ENCODE measurements at places on chromosomes 16 and 17.

- DNase-seq, result no peak
Measured at GRCh38 chr17:49219987-49220386, 9.5 kb downstream of the ABI3 start.

DNA sequence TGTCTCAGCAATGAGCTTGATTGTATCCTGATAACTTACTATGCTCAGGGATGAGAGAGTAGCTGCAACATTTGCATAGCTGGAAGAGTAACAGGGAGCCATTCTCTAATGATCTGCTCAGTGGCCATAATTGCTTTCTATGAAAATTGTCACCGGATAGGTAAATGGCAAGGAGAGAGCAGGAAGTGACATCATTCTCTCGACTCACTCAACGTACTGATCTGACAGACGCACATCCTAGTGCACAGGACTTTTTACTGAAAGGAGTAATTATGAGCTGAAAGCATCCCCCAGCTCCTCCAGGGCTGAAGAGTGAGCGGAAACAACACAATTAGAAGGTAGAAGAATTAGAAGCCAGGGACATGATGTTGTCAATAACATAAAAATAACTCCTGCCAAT, 71.8 kb downstream of the IRX5 start:
- no peak for DNase-seq

GRCh38 chr17:34519282-34519681, 60.1 kb upstream of the TMEM132E start:
- peak; percentile 41 for DNase-seq

DNA sequence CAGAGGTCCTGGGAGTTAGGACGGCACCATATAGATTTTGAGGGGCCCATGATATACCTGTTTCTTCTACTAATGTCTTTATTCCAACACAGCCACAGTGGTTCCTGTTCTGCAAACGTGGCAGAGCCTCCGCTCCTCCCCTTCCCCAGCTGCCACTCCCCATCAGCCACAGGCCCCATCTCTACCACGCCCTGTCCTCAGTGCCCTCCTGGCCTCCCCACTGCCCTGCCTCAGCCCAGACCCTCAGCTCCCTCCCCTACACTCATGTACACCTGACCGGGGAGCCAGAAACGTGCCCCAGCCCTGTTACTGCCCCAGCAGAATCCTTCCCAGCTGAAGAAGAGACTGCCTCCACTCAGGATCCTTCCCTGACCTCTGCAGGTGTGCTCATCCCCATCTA, 11.9 kb upstream of the RBFOX3 start:
- no peak for DNase-seq

DNA sequence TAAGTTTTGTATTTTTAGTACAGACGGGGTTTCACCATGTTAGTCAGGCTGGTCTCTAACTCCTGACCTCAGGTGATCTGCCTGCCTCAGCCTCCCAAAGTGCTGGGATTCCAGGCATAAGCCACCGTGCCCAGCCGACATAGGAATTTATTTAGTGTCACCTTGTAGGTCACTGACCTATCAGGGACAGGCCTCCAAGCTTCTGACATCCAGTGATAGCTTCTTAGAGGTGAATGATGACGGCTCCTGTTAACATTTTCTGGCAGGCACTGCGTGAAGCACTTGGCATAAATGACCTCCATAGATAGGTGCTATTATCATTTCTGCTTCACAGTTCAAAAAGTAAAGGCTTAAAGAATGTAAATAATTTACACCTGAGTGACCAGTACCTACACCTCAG, 71.6 kb downstream of the RBFOX1 start:
- no peak for DNase-seq

- DNase-seq, result no peak
Measured at GRCh38 chr17:79948406-79948944, 87.2 kb downstream of the TBC1D16 start.

- DNase-seq, result no peak
Measured at GRCh38 chr17:20045476-20045875, 36.3 kb downstream of the SPECC1 start.

DNA sequence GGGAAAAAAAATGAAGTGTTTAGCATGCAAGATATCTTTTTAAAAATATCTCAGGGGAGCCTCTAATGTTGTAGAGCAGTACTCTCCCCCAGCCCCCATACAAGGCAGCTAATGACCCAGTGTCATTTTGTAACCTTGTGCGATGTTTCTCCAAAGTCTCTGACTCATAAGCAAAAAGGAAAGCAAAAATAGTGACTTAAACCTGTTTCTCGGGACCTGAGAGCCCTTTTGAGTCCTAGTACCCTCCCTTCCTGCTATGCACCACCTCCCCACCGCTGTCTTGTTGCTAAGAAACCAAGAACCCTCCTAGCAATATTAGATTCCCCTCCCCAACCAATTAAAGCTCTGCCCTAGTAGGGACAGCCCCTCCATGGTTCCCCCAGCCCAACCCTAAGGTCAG, 2.8 kb downstream of the MYCBPAP start:
- DNase-seq, result peak; percentile 90

- DNase-seq, result no peak
Measured at GRCh38 chr16:22969567-22969966, 155.6 kb downstream of the HS3ST2 start.

DNA sequence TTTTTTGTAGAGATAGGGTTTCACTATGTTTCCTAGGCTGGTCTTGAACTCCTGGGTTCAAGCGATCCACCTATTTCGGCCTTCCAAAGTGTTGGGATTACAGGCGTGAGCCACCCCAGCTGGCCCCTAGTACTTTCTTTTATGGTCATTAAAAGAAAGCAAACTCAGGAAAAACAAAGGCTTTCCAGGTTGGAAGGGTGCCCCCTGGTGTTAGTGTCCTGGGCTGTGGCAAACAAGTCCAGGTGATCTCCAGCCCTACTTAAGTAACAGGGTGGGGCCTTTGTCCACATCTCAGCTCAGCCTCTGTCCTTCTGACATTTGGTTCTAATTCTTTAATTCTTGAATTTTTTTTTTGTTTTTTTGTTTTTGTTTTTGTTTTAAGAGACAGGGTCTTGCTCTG, 6.9 kb downstream of the IGFBP4 start:
- peak; percentile 62 for DNase-seq

- no peak for DNase-seq
Measured at GRCh38 chr17:58006560-58006923, 504 bp downstream of the SRSF1 start.

- DNase-seq, result no peak
Measured at GRCh38 chr16:57775661-57776469, 26.4 kb downstream of the KIFC3 start.

GRCh38 chr16:64390102-64390501, 731.8 kb downstream of the CDH11 start:
- no peak for DNase-seq

GRCh38 chr17:61595418-61596186, 4.6 kb upstream of the NACA2 start:
- no peak for DNase-seq

DNA sequence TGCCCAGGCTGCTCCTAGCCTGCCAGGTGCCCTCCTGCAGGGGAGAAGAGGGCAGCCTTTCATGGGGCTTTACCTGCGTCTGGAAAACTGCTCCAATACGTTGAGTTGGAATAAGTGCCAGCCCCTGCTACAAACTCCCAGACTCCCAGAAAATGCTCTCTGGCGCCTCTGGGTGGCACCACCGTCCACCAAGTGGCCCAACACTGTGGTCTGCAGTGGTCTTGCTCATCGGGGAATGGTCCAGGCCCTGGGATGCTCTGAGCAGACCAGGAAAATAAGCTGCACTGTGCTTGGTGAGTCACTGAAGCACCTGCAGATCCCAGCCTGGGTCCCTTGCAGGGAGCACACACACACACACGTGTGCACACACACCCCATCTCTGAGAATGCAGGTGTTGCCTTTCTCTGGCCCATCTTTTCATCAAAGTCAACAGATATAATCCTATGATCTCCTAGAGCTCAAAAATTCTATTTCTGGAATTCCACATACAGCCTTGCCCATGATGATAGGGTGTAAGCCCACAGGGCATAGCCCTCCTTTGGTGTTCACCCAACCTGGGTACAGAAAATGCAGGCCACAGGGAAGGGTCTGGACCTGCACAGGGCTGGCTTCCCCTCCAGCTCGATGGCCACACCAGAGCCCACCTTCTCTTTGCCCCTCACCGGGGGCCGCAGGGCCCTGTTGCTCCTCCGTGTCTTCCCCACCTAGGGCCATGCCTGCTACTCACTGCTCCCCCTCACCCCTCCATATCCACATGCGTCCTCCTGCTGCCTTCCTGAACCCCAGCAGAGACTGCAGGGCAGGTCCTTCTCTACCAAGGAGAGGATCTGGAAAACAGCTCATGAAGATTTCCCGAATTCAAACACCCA, 20.5 kb downstream of the CDIP1 start:
- no peak for DNase-seq

GRCh38 chr17:48322060-48322459, 108.0 kb downstream of the SKAP1 start:
- DNase-seq, result no peak

DNA sequence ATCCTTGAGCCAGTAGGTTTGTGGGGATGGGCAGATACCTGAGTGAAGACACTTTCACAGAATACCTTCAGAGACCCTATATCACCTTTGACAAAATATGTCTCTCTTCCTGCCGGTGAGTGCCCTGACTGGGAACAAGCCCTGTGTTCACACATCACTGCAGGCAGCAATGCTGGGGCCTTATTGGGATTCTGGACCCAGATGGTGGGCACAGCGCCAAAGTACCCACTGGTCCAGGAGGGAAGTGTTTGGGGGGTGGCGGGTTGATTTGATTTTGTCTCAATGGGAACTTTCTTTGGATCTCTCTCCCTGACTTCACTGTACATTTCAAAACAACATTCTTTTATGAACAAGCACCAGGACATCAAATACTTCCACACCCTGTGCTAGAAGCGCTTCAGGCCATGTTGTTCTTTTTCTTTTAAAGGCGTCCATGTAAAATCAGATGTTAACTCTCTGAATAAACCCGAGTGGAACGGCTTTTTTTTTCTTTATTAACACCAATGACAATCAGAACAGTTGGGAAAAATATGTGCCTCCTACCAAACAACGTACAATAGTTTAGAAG, 62.4 kb upstream of the AKTIP start:
- DNase-seq, result no peak

DNA sequence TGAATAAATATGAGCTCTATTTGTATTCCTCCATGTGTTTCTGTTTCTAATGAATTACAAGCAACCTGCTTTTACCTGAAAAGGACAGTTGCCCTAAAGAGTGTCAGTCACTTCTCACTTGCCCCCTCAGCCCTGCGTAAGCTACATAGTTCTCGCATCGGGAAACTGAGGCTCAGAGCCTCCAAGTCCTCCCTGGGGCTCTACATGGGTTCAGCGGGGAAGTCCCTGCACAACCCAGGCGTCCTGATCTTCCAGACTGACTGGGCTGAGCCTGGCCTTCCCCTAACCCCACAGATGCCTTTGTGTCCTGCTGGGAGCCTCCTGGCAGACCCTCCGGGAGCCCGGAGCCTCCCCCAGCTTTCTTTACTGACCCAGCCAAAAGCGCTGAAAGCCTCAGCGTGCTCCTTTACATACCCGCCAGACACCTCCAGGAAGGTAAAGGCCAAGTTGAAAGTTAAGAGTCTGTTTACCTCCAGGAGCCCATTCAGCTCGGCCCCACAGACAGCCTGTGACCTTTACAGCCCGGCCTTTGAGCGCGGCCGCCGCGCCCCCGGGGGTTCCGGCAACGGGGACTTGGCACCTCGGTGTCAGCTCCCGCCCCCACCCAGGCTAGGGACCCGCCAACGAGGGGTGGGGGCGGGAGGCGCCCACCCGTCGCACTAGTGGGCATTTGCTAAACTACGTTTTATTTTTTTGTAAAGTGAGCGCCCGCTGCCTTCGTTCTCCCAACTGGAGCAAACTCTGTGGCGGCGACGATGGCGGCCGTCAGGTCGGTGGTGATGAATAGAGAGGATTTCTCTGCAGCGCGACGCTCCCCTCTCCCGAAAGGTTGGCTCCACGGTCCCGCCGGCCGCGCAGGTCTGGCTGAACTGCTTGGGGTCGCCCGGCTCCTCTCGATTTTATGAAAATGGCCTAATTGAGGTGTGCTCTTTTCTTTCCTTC, 4.4 kb upstream of the HOXB13 start:
- no peak for DNase-seq

DNA sequence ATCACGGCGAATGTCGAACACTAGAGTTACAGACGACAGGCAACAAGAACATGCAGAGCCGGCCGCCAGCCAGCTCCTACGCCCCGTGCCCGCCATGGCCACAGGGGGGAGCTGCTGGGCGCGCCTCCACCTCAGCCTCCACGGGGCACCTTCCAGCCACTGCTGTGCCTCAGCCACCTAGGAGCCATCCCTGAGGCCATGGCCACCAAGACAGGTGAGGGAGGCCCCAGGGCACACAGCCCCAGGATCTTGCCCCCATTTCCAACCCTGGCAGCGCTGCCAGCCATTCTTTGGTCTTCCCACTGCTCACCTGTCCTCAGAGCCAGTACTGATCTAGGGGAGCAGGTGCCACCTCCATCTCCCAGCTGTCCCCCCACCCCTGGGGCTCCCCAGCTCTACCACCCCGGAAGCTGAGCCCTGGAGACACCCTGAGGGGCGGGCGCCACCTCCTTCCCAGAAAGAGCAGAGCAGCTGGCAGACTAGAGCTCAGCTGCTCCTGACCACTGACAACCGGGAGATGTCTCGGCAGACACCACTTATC, 11.8 kb downstream of the GNPTG start:
- peak; percentile 92 for DNase-seq

- no peak for DNase-seq
Measured at GRCh38 chr17:62680541-62681052, 53.1 kb downstream of the MRC2 start.

GRCh38 chr16:29824589-29825144, 4.4 kb downstream of the MVP start:
- DNase-seq, result no peak

- DNase-seq, result no peak
Measured at GRCh38 chr16:82322177-82322576, 152.2 kb upstream of the MPHOSPH6 start.

DNA sequence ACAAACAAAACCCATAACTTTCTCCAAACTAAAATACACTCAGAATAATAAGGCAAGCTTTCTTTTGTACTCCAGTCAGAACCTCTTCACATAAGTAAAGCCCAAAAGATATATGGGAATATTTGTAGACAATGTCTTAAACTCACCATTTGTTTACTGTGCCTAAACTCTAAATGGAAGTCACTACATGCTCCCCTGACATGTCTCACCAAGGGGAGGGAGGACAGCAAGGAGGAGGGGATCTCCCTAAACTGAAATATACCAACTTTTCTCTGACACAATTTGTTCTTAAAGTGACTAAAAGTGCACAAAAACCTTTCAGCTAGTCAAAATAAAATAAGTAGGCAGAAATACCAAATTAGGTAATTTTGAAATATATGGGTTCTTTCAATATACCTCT, 38.5 kb downstream of the GRB7 start:
- DNase-seq, result no peak

DNA sequence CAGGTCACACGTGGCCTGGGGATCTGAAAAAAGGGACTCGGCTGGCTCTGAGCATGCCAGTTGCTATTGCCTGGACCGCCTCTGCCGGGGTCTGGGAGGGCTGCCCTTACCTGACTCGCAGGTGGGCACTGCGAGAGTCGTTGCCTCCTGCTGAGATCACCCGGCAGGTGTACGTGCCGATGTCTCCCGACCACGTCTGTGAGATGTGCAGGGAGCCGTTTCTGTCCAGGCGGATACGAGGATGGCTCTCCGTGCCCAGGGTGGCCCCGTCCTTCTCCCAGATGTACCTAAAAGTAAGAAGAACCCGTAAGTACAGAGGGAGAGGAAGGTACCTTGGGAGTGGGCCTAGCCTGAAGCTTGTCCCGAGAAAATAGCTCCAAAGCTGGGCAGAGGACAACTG, 112.0 kb upstream of the CDC42EP4 start:
- DNase-seq, result no peak

GRCh38 chr17:3157218-3157617, 29.9 kb upstream of the OR1G1 start:
- no peak for DNase-seq
